Stimulated activated CD8-positive, alpha-beta memory T cell treated with anti-CD3 and anti-CD28 coated beads, Interleukin-4, amount 100 ng/mL, for 48 hours (primary cell): ENCODE measurements at places on chromosomes 4 and X.

- DNase-seq, result no peak
These were observed 47.5 kb downstream of the ZGRF1 start for GRCh38 chr4:112589206-112589605.

DNA sequence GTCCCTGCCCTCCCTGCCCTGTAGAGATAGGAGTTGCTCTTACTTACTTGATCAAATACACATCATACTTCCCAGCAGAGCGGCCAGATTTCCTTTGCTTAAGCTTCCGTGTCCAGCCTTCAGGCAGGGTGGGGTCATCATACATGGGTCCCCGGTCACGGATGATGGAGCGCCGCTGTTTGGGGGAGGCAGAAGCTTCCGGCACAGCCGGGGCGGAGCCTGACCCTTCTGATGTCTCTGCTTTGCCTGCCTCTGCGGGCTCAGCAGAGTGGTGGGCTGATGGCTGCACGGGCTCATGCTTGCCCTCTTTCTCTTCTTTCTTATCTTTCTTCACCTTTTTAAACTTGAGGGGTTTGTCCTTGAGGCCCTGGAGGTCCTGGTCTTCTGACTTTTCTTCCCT is 12.5 kb upstream of the IRAK1 start:
- DNase-seq, result no peak

DNA sequence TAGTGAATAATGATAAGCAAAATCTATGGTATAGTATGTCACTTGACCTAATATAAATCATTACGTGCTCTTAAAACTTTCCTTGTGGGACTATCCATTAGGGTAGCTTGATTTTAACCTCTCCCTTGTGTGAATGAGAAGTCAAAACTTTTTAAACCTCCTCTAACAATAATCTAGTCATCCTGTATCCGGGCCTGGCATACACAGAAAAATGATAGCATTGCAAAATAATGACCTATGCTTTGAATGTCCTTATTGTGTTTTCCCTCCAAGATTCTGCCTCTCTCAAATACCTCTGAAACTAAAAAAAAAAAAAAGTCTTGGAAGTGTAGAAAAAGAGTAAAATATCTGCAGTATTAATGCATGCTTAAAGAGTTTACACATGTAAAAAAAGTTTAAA is 250.0 kb upstream of the NDST3 start:
- no peak for DNase-seq

GRCh38 chr4:70182517-70183167 is 12.9 kb upstream of the ODAM start:
- no peak for DNase-seq

DNA sequence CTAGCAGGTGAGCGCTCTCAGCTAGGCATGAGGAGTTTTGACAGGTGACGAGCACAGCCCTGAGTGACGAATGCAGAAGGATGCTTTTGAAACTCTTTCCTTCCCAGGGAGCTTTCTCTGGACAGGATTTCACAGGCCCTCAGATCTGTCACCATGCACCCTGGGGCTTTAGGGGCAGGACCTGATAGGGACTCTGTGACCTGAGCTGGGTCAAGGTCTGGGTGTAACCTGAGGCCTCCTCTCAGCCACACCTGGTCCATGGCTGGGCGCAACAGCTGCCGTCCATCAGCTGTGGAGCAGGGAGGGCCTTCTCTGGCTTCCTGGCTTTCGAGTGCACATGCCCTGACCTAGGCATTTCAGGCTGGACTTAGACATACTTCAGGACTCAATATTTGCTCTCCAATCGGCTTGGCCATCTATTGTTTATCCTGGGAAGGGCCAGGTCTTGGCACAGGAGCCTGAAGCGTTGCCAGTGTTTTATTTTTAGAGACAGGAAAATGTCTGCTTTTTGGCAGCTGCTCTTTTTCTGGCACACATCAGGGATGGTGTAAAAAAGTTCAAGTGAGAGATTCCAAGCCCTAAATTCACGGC is 56.4 kb downstream of the C4orf51 start:
- no peak for DNase-seq

- DNase-seq, result no peak
These were observed 10.6 kb upstream of the SLC2A9 start for GRCh38 chr4:10031668-10032590.

DNA sequence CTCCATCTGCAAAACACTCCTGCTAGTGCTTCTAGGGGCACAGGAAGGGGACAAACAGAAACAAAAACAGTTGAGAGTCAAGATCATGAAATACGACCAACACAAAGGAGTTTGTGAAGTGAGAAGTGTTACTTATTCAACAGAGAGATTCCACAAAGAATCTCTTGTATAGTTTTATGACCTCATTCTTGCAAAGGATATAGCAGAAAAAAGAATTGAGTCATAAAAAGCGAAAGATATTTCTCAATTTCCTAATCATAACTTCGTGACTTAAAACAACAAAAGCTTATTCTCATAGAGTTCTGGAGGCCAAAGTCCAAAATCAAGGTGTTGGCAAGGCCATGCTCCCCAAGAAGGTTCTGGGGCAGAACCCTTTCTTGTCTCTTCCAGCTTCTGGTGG is 40.7 kb downstream of the TIGD4 start:
- DNase-seq, result no peak

DNA sequence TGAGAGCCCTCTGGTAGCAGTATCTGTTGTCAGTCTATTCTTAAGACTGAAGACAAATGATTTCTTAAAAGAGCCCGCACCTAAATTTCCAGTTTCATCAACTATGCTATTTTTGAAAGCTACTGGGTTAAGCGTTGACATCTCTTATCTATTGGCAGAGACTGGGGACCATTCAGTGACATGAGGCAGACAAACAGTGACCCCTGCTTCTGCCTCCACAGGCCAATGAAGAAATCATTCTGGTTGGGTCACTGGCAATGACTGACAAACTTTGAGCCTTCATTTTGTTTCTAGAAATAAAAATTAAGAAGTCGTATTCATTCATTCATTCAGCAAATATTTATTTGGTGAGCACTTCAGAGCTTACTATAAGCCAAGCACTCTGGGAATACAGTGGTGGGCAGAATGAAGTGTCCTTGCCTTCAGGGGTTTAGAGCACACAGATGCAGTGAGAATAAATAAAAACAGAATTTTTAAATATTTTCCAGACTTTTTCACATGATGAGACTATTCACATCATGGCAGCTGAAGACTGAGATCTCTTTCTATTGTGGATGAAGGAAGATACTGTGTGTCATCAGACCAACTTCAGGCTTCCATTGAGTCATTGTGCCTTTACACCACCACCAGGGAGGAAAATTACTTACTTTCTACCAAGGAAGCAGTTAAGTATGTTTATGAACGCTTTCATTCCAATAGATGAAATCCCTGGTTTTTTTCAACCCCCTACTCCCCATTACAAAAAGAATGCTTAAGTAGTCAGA is 36.0 kb downstream of the SORBS2 start:
- no peak for DNase-seq

GRCh38 chrX:138742217-138742616 is 30.7 kb upstream of the FGF13 start:
- no peak for DNase-seq

DNA sequence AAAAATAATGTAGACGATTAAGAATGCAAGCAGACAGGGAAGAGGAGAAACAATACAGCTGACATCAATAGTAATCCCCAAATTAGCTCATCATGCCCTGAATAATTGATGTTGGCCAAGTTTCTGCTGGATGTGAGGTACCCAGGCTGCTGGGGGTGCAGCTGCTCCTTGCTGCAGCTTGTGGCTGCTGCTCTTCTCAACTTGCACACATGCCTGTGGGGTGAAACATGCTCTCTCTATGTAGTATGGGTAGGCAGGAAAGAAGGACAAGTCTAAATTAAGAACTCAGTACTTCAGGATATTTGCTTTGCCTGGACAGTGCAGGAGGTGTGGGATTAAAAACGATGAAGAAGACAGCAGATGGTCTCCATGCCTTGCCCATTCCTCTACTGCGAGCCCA is 16.7 kb downstream of the EDA2R start:
- no peak for DNase-seq

DNA sequence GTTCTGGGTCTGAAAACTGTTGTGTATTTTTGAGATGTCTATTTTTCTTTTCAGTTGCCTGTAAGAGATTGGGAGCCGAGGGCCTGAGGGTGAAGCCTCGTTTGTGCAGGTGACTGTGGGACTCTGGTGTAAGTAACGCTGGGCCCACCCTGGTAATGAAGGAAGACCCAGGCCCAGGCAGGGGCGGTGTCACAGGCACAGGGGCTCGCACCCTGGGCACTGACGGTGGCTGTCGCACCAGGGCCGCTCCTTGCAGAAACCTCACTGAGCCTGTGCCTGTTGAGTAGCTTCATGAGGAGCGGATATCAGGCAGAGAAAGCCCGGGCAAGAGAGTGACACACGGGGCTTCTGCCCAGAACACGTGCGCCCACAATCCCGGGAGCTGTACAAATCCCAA is 541.4 kb downstream of the TRIML1 start:
- DNase-seq, result no peak

GRCh38 chr4:75514949-75515612 is 808 bp downstream of the THAP6 start:
- DNase-seq, result peak; percentile 31

DNA sequence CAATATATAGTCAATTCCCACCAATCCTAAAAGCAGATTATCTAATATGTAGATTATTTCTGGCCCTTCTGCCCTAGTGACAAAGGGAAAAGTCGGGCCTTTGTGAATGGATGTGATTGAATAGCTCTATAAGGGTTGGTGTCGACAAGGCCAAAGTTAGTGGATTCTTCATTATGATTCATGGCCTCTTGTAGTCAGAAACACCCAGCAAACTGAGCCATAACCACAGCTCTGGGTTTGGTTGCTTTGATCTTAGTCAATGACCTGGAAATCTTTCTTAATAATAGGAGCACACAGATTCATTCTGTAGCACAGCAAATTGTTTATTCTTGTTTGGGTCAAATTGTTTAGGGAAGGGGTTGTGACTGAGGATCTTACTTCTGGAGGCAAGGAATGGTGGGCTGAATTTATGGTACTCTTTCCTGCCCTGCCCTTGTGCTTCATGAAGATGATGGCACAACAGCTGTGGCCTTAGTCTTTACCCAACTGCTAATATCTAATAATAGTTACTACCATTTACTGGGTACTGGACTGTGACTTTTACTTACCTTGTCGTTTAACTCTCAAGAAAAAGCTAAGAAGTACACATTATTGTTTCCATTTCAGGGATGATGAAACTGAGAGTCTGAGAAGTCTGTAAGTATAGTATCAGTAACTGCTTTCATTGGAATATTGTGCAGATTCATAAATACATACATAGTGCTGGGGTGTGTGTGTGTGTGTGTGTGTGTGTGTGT is 74.0 kb downstream of the AFF2 start:
- no peak for DNase-seq

GRCh38 chr4:7166237-7166636 is 26.1 kb upstream of the SORCS2 start:
- no peak for DNase-seq

GRCh38 chrX:123167621-123168020 is 16.5 kb upstream of the GRIA3 start:
- DNase-seq, result no peak

GRCh38 chr4:185254434-185254833 is 45.0 kb downstream of the SNX25 start:
- DNase-seq, result no peak

GRCh38 chr4:12926189-12927066 is 557.7 kb downstream of the RAB28 start:
- no peak for DNase-seq

DNA sequence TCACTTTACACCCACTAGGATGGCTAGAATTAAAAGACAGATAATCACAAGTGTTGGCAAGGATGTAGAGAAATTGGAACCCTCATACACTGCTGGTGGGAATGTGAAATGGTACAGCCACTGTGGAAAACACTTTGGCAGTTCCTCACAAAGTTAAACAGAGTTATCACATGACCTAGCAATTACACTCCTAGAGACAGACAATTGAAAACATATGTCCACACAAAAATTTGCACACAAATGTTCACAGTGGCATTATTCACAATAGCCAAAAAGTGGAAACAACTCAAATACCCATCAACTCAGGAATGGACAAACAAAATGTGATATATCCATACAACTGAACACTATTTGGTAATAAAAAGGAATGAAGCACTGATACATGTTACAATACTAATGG is 5.7 kb downstream of the ZNF280C start:
- DNase-seq, result no peak

GRCh38 chrX:72477781-72478181 is 94.9 kb downstream of the HDAC8 start:
- DNase-seq, result no peak

DNA sequence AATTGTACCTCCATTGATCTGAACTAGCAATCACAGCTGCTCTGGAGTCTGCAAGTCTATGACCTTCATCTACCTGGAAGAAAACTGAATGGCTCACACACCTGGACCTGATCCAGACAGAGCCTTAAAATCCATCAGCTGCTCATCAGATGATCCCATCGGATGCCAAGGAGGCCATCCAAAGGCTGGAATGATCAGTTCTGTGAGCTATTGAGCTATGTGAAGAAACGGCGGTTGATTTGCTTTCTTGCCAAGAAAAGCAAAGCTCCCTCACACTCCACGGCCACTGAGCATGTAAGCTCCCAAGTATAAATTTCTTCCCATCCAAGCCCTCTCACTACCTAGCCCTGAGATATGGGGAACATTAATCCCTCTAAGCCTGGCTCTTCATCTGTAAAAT is 63.1 kb downstream of the RELL1 start:
- no peak for DNase-seq

GRCh38 chrX:133849676-133850075 is 135.7 kb downstream of the GPC3 start:
- DNase-seq, result no peak

- no peak for DNase-seq
These were observed 101.6 kb upstream of the PPARGC1A start for GRCh38 chr4:23991444-23991843.

DNA sequence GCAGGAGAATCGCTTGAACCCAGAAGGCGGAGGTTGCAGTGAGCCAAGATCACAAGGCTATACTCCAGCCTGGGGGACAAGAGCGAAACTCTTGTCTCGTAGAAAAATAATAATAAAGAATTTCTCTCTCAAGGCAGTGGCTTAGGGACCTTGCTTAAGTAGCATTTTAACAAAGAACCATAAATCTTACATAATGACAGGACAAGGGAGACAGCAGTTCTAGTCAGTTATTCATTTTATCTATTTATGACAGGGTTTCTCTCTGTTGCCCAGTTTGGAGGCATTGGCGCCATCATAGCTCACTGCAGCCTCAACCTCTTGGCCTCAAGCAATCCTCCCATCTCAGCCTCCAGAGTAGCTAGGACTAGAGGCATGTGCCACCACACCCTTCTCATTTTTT is 31.9 kb upstream of the NOCT start:
- no peak for DNase-seq

GRCh38 chr4:2696423-2696822 is 59.7 kb downstream of the TNIP2 start:
- DNase-seq, result no peak

DNA sequence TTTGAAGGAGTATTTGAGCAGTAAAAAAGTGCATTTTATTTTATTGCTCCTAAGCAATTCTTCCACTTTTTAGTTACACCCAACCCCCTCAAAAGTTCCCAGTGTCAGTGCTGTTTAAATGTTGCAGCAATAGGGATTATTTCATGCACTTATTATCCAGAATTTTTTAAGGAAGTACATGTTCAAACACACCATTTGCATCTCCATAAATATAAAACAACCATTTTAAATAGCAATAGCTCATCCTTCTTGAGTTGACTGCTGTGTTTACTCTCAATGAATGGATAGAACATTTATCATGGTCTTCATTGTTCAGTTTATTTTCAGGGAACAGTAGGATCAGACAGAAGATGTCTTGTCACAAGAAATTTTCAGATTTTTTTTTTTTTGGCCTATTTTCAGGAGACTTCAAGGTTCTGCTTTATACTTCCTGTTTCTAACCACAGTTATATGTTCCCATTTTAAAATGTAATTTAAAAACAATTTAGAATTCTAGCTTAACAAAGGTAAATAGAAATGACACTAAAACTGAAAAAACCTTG is 171.9 kb downstream of the TMA16 start:
- DNase-seq, result no peak

GRCh38 chr4:124737619-124738018 is 25.1 kb upstream of the ANKRD50 start:
- DNase-seq, result no peak
